ENCODE measurements at places on chromosomes 4 and X.

- no peak for DNase-seq
Measured at GRCh38 chr4:81951891-81952455, 421.8 kb downstream of the HNRNPD start.

- DNase-seq: no peak
Measured at GRCh38 chr4:99033956-99034355, 38.4 kb downstream of the METAP1 start.

GRCh38 chr4:177374966-177375365 lies 65.3 kb downstream of the NEIL3 start:
- DNase-seq: no peak

DNA sequence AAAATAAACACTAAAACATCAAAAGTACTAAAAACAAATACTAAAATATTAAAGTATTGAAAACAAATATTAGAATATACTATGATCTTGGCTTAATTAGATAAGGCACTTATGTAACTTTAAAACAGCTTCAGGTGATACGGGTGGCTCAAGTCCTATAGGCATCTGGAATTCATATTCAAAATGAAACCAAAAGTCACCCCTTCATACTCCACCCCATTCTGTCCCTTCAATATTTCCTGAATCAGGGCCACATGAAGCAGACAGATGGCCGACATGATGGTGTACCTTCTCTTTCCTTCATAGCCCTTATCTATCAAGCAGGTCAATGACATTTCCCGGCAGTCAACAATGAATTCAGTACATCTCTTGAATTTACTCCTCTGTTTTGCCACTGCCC lies 71.9 kb upstream of the MAGEB10 start:
- DNase-seq: no peak

- DNase-seq: no peak
Measured at GRCh38 chrX:17860811-17861488, at the start of gene RAI2. Gene RAI2 (minus strand): TSS chrX:17861298. CDS start chrX:17802010, 59,288 bp downstream.

GRCh38 chr4:55347610-55348228 lies 1.7 kb downstream of the SRD5A3 start:
- no peak for DNase-seq

DNA sequence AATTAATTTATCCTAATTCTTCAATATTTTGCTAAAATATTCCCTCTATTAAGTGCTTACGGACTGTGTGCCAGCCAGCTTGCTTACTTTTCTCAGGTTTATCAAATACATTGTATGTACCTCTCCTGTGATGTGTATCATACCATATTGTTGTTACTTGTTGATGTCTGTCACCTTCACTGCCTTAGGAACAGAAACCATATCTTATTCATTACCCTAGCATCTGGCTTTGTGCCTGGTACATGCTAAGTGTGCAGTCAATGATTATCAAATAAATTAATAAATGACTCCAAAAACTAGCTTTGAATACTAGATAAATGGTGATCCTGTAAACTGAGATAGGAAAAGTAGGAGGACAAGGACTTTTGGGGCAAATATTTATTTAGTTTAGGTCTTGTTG lies 6.9 kb downstream of the CLCN3 start:
- no peak for DNase-seq

DNA sequence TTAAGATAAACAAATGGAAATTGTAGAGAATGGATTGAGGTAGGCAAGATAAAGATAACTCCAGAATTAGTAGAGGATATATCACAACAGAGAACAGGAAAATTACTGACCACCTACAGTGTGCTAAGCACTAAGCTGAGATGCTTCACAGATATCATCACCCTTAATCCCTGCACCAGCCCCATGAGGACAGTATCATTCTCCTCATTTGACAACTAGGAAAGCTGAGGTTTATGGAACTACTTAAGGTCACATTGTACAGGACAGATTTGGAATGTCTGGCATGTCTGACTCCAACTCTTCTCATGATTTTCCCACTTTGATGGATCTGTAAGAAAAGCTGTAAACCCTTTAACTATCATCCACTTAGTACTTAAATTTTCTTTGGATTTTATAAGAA lies 95.5 kb downstream of the CASK start:
- DNase-seq: no peak

GRCh38 chr4:40058121-40058520 lies 1.5 kb downstream of the N4BP2 start:
- DNase-seq: no peak

GRCh38 chrX:49202022-49202421 lies 2.0 kb upstream of the SYP start:
- no peak for DNase-seq

DNA sequence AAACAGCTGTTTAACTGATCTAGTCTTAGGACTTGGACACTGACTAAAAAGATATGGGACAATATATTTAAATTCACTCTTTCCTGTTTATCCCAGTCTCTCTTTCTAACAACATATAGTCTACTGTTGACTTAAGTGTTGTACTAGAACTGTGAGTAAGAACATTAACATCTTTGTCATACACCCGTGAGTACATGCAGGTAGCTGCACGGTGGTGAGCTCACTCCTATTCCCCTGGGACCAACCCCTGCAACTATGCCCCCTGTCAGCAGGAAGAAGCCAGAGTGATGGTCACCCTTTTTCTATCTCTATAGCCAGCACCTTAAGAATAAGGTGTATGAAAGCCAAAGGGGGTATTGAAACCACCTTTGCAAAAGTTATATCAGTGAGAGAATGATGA lies 17.6 kb downstream of the TBL1X start:
- no peak for DNase-seq

DNA sequence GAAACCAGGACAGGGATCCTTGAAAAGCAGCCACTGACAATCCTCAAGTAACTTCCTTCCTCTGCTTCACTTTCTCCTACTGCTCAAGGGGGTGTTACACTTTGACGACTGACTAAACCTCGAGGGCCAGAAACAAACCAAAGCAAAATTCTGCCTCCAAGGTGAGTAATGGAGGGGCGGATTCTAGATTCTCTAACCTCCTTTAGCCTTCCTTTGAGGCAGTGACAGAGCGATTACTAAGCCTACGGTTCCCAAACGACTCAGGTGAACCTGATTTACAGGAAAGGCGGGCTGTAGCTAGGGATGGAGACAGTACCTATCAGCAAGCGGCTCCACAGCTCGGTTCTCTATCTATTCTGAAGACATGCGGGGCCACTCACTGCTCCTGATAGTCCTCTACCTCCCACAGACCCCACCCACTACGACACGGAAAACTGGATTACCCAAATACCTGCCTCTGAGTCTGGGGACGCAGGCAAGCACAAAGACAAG lies 487 bp downstream of the TBCK start:
- no peak for DNase-seq

- no peak for DNase-seq
Measured at GRCh38 chrX:41142130-41142910, 57.1 kb downstream of the USP9X start.

DNA sequence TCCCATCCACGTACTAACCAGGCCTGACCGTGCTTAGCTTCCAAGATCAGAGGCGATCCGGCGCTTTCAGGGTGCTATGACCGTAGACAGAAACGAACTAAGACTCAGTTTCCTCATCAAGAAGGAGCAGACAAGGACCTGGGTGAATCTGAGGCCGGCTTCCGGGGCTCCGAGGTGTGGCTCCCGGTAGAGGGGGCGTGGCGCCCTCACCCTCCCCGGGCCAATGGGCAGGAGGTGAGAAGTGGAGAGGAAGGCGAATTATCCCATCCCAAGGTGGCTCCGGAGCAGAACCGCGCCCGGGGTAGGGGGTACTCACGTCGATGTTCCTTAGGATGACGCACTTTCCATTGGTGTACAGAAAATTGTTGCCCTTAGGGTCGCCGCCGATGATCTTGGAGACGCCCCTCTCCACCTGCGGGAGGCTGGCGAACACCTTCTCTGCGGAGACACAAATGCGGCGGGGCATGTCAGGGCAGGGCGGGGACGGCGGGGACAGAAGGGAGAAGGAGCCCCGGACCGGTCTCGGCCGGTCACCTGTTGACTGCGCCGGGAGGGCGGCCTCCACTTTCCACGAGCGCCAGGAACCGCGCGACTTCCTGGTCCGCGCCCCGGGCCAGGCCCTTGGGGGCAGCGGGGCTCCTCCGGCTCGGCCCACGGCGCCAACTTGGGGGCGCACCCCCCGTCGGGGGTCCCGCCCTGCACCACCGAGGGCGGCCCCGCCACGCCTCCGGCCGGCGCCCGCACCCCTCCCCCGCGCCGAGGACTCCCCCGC lies 616 bp downstream of the WDR1 start:
- no peak for DNase-seq

GRCh38 chr4:97867557-97868091 lies 275.7 kb downstream of the STPG2 start:
- no peak for DNase-seq

DNA sequence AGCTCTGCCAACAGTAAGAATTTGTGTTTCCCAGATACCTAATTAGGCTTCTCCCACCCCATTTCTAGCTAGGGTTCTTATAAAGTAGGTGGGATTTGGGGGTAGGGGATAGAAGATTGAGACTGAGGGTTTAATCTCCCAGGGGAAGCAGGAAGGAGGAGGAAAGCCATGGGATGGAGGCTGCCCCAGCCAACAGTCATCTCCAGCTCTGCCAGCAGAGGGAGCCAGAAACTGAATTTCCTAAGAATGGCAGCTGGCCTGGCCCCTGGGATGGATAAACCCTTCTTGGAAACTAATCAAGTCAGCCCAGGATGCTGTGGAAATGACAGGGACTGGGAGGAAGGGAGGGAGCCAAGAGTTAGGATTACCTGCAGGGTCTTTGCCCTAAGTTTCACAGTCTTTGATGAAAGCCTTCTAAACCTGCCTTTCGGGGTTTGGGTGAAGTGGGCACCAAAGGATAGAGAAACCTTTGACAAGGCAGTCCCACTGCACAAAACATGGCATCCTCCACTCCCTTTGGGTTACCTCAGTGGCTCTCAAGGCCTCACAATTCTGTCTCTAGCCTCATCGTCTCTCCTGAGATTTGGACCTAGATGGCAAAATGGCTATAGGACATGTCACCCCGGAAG lies 6.7 kb upstream of the ERCC6L start:
- peak; percentile 5 for DNase-seq

DNA sequence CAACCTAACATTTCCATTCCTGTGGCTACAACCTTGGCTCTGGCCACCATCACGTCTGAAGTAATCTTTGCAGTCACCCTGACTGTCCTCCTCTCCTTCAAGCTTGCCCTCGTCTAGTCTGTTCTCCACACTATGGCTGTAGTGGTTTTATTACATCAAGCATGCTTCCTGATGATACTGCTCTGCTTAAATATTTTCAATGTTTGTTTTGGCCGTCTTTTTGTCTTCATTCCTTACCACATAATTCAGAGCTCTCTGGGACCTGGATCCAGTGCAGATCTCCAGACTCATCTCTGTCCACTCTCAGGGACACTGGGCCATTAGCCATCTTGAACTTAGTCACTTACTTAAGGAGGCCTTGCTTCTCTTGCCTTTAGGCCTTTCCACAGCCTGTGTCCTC lies 27.7 kb upstream of the FREM3 start:
- no peak for DNase-seq

GRCh38 chr4:37232315-37232714 lies 12.2 kb upstream of the NWD2 start:
- no peak for DNase-seq

DNA sequence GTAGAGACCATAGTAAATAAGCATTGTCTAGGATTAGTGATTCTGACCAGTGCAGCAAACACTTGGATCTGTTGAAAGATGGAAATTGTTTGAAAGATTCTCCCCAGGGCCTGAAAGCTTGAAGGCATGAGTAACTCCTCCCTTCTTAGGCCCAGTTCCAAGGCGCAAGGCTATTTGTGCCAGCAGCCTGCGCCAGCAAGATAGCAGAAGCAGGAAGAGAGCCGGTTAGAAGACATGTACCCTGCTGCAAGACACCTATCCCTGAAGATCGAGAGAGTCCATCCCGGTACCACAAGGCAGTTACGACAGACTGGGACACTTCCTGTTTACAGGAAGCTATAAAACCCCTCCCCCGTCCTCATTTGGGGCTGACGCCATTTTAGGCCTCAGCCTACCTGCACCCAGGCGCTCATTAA lies 72.4 kb upstream of the JADE1 start:
- DNase-seq: no peak

DNA sequence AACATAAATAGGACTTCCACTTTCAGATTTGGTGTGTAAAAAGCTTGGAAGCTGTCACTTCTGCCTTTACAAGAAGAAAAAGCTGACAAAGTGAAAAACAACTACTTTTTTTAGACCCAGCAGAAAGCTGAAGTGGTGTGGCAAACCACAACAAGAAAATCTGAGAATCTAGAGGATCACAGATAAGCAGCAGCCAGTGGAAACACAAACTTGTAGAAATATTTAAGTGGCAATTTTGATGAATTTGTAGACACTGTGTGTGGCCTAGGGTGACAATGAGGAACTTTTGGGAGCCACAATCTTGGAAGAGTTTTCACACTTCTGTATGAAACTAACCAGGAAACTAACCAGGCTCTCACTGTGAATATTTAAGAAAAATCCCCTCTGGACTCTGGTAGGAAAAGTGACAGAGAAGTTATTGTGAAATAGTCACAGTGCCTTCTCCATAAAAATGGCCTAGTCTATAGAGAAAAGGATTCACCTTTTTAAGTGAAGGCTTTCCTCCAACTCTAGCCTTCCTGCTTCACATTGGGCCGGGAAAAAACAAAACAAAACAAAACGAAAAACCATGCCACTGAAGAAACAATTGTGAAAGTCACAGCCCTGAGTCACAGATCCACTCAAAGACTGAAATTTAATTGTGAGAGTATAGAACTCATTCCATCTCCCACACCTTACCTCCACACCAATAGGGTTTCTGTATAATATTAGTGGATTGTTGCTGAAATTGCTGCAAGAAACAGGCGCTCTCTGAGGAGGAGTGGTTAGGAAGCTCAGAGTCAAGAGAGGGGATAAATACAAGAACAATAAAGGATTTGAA lies 26.7 kb upstream of the GUCY1A1 start:
- DNase-seq: no peak

DNA sequence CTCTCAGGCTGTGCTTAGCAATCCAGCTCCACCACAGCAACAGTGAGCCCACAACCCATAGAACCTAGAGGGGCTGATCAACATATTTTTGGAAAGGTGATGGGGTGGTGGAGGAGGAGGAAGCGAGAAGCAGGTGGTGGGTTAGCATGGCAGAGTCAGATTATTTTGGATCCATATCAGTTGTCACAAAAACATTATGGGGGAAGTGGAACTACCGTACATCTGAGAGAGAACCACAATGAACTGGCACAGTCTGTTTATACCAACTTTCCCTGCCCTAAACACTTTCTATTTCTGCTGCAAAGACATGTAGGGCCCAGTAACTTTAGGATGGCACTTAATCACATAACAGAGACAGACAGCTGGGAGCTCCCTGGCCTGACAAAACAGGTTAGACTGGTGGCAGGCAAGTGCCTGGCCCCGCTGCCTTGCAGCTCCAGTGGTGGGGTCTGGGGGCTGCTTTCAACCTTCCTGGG lies 4.3 kb downstream of the SLC9A7 start:
- no peak for DNase-seq

DNA sequence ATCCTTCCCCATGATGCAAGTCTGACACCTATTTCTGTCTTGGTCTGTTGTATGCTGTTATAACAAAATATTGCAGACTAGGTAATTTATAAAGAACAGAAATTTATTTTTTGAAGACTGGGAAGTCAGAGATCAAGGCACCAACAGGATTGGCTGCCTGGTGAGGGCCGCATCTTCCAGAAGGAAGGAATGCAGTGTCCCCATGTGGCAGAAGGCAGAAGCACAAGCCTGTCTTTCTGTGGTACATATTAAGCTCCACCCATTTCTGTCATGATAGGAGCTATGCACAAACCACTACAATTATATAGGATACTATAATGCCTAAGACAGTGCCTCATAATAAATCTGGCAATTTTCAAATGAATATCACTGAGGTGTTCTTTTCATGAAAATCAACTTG lies 502.3 kb upstream of the DIAPH2 start:
- no peak for DNase-seq

GRCh38 chr4:25158817-25159216 lies 1.4 kb downstream of the SEPSECS start:
- no peak for DNase-seq

- DNase-seq: no peak
Measured at GRCh38 chr4:5878359-5878758, 14.5 kb downstream of the CRMP1 start.

All from stimulated activated CD8-positive, alpha-beta memory T cell treated with anti-CD3 and anti-CD28 coated beads, Interleukin-4, amount 100 ng/mL, for 1 hour (primary cell).